ENCODE measurements at places on chromosomes 16 and 17. TPM values are rescaled to one million over a fixed set of nuclear protein-coding genes. Genes with fewer than 3 reads are reported as not detected.

CYB5B gene
- 80.6 TPM for total RNA-seq

CACNG1 gene
- total RNA-seq, result not detected

CYTH1 gene
- total RNA-seq, result 6.5 TPM

TEDC2 gene
- total RNA-seq, result 23.8 TPM

PMFBP1 gene
- total RNA-seq, result 0.17 TPM

HSD11B2 gene
- total RNA-seq, result not detected

KRT20 gene
- total RNA-seq, result not detected

TEX19 gene
- total RNA-seq, result not detected

CARD14 gene
- total RNA-seq, result under 0.01 TPM

SLX1A gene
- 42.2 TPM for total RNA-seq

KRT16 gene
- total RNA-seq, result not detected

PRR11 gene
- total RNA-seq, result 66.4 TPM

TPPP3 gene
- 0.15 TPM for total RNA-seq

NPIPA1 gene
- 16.4 TPM for total RNA-seq

KRTAP9-2 gene
- total RNA-seq, result not detected

STH gene
- not detected for total RNA-seq

SLFN13 gene
- total RNA-seq, result 3.9 TPM

MYH3 gene
- 0.15 TPM for total RNA-seq

CDH11 gene
- total RNA-seq, result 64.1 TPM
